ENCODE measurements at places on chromosomes 13 and 19. TPM values are rescaled to one million over a fixed set of nuclear protein-coding genes. Genes with fewer than 3 reads are reported as not detected.

Gene BAX
- total RNA-seq, result 127 TPM

Gene OSCAR
- 59.5 TPM for total RNA-seq

Gene ZGLP1
- total RNA-seq, result 3.8 TPM

Gene KLK12
- total RNA-seq, result not detected

Gene ADGRE2
- total RNA-seq, result 17.0 TPM

Gene S1PR4
- 22.3 TPM for total RNA-seq

Gene C19orf81
- total RNA-seq, result 3.9 TPM

Gene NOVA2
- total RNA-seq, result 21.2 TPM

Gene GARIN5A
- 3.8 TPM for total RNA-seq

GRCh38 chr13:26053418-26053980 is 1.7 kb upstream of the SHISA2 start:
- peaks cover 28% of the 10 kb centered on the region for H3K27me3 ChIP-seq
- no peak overlapping the region for H3K27ac ChIP-seq
- H3K36me3 ChIP-seq, result no peaks in the 10 kb centered on the region
- no peaks in the 10 kb centered on the region for H3K4me1 ChIP-seq

DNA sequence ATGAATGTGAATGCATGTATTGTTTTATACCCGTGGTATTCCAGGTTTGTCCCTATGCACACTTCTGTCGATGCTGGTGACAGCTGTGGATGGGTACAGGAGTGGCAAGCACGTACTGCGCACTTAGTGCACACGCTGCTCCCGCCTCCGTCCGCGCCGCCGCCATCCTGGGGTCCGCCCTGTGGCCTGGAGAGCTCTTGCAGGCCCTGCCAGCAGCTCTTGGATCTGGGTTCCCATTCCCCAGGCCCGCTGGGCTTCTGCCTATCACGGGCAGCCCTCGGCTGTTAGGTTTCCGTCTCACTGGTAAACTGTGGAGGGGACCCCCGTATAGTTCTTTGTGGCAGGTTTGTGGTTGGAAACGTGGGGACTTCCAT is 4.0 kb downstream of the GNA11 start:
- DNase-seq, result peak; percentile 68
- peaks cover 54% of the 10 kb centered on the region for H3K4me1 ChIP-seq
- H3K27me3 ChIP-seq, result no peaks in the 10 kb centered on the region
- no peaks in the 10 kb centered on the region for H3K36me3 ChIP-seq

DNA sequence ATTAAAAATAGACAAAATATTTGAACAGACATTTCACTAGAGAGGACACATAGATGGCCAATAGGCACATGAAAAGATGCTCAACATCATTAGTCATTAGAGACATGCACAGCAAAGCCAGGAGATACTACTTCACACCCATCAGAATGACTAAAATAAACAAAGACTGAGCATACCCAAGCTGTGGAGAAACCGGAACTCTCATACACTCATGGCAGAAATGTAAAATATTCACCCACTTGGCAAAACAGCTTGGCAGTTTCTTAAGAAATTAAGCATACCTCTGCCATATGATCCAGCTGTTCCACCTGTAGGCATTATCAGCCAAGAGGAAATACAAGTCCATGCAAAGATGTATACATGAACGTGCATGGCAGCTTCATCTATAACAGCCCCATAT is 213.4 kb downstream of the TSHZ3 start:
- no peaks in the 10 kb centered on the region for H3K36me3 ChIP-seq
- no peak overlapping the region for H3K4me3 ChIP-seq
- H3K27me3 ChIP-seq, result no peaks in the 10 kb centered on the region
- H3K27ac ChIP-seq, result no peak overlapping the region

- no peak overlapping the region for H3K4me3 ChIP-seq
- no peaks in the 10 kb centered on the region for H3K27me3 ChIP-seq
- no peak for DNase-seq
These were observed 401.1 kb upstream of the SPRY2 start for GRCh38 chr13:80742033-80742432.

DNA sequence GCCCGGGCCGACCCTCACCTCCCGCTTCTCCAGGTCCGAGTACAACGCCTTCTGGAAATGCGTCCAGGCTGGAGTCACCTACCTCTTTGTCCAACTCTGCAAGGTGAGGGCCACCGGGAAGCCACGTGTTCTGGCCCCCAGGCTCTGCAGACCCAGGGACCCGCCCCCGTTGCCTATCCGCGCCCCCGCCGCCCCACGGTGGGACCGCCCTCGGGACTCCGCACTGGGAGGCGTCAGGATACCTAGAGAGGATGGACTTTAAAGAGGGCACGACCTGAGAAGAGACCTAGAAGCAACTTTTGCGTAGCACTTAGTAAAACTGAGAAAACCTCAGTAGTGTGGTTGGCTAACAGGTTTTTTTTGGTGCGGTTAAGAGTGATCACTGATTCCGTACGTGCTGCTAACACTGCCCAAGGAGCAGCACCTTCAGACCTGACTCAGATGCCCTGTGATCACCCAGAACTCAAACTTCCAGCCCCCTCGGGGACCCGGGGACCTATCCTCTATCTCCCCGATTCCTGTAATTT is 492 bp downstream of the TMEM147 start:
- peaks cover 10% of the 10 kb centered on the region for H3K4me1 ChIP-seq
- peak overlapping the region; percentile 77 for H3K27ac ChIP-seq
- no peaks in the 10 kb centered on the region for H3K36me3 ChIP-seq
- peak; percentile 76 for DNase-seq

- no peaks in the 10 kb centered on the region for H3K27me3 ChIP-seq
- peaks cover 7% of the 10 kb centered on the region for H3K4me1 ChIP-seq
- no peak for DNase-seq
These were observed 85.0 kb upstream of the UBL3 start for GRCh38 chr13:29935309-29935981.

DNA sequence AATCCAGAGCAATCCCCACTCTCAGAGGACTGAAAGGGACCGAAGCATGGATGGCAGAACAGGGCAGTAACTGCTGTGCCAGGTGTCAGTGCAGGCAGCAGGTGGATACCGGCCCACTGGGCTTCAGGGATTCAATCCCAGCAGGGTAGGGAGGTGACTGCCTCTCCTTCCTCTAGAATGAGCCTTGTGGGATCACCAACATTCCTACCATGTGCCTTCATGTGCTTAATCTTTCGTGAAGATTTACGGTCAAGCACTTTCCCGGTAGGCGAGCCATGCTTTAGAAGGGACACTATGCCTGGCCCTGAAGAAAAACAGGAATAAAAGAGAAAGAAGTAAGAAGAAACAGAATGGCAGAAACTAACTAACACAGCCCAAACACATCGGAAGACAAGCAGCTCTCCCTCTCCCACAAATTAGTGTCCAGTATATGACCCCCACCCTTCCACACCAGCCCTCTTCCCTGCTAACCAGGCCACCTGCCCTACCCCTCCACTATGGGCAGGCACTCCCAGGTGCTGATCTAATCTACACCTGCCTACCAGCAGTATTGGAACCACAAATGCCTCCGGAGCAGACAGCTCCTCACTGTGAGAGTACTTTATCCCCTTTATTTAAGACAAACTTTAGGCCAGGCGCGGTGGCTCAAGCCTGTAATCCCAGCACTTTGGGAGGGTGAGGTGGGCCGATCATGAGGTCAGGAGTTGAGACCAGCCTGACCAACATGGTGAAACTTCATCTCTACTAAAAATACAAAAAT is 162.5 kb downstream of the NUFIP1 start:
- H3K27ac ChIP-seq, result no peak overlapping the region
- H3K27me3 ChIP-seq, result no peaks in the 10 kb centered on the region
- no peak for DNase-seq

DNA sequence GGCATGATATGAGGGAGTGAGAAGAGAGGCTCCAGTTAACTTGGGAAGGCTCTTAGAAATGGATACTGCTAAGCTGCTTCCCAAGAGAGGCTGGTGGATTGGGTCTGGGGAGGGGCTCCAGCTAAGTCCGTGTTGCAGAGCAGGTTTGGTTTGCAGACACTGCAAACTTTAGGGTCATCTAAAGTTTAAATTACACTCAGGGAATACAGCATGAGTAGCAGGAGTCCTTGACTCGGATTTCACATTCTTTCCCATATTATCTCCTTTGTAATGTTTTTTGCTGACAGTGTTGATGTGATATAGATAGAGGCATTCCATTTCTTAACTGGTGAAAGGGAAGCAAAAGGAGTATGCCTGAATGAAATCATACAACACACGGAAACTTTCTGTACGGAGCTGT is 31.9 kb downstream of the SGCG start:
- H3K27ac ChIP-seq, result no peak overlapping the region
- no peak for DNase-seq

DNA sequence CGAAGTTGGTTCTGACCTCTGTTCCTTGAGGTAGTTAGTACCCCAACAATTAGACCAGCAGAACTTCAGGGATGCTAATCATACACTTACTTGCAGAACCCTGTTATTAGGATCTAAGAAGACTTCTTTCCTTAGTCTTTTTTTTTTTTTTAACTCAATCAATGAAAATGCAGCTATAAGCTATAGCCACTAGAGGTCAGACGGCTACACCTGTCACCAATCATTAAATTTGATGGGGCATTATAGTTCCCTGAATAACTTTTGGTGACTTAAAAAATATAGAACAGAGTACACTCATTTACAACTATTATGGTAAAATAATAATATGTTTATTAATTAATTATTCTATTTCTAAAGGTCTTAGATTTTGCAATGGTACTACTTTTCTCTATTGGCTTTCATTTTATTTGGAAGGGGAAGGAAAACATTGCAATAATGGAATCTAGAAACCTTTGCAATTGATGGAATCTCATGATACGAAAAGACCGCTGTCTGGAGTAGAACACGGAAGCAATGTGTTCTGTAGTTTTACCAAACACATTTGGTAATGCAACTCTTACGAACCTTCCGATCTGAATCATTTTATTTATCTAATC is 483.2 kb downstream of the DIAPH3 start:
- H3K27ac ChIP-seq, result no peak overlapping the region
- no peaks in the 10 kb centered on the region for H3K4me1 ChIP-seq
- no peaks in the 10 kb centered on the region for H3K27me3 ChIP-seq
- H3K36me3 ChIP-seq, result no peaks in the 10 kb centered on the region

DNA sequence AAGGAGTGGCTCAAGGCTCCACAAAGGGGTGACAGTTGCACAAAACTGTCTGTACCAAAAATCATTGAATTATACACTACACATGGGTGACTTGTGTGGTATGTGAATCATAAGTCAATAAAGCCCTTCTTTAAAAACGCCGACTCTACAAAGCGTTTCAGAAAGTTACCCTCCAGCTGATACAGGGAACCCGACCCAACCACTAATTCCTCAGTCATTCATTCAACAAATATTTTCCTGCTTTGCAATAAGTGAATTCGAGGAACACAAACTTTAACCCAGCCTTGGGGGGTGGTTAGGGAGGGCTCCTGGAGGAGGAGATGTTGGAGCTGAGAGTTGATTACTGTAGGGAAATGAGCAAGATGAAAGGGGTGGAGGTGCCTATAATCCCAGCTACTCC is 32.0 kb downstream of the LTBP4 start:
- DNase-seq, result no peak
- no peak overlapping the region for H3K4me3 ChIP-seq
- no peaks in the 10 kb centered on the region for H3K4me1 ChIP-seq
- H3K27me3 ChIP-seq, result no peaks in the 10 kb centered on the region
- peaks cover 14% of the 10 kb centered on the region for H3K36me3 ChIP-seq
- no peak overlapping the region for H3K27ac ChIP-seq

DNA sequence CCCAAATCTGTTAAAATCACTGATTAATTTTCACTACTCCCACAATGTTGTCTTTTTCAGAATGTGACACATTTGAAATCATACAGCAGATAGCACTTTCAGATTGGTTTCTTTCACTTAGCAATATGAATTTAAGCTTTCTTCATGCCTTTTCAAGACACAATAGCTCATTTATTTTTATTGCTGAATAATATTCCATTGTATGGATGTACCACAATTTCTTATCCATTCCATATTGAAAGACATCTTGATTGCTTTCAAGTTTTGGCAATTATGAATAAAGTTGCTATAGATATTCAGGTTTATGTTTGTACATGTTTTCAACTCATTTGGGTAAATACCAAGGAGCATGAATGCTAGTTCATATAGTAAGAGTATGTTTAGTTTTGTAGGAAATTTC is 2635.6 kb upstream of the PCDH20 start:
- H3K4me1 ChIP-seq, result no peaks in the 10 kb centered on the region
- no peaks in the 10 kb centered on the region for H3K27me3 ChIP-seq
- no peak overlapping the region for H3K4me3 ChIP-seq
- no peak for DNase-seq

DNA sequence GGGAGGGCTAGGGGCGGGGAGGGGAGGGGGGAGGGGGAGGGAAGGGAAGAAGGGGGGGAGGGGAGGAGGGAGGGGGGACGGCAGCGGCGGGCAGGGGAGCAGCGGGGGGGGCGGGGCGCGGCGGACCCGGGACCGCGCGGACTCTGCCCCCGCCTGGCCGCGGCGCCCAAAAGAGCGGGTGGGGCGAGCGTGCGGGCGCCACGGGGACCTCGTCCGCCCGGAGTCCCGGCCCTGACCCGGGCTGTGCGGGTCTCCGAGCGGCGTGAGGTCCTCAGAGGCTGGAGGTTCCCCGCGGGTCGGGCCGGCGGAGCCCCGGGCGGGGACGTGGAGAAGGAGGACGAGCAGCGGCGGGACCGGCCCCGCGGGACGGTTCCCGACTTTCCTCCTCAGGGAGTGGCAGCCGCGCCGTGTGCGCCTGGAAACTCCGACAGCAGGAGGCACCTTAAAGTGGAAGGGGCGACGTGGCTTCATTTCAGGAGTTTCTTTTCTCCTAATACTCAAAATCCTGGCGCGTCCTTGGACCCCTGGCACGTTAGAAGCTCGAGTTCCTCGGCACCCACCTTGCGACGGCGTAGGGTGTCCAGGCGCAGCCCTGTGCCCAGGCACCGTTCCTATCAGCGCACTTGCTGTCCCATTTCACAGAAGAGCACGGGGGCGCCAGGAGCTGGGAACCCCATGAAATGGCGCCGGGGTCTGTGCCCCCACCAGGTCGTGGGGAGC is 518 bp upstream of the PLPP2 start:
- H3K36me3 ChIP-seq, result no peaks in the 10 kb centered on the region
- peak overlapping the region; percentile 5 for H3K4me3 ChIP-seq
- H3K27ac ChIP-seq, result no peak overlapping the region

DNA sequence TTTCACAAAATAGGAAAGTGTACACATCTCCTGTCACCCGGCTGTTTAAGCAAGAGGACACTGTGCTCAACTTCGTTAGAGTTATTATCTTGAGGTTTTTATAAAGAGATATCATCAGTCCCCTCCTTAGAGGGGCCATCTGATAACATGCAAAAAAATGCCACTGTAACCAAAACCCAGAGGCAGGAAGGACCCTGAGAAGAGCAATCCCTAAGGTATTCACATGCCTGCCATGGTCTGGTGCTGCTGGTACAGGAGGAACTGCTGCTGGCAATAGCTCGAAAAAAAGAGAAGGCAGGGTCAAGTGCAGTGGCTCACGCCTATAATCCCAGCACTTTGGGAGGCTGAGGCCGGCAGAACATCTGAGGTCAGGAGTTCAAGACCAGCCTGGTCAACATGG is 12.8 kb upstream of the CEACAM3 start:
- no peak overlapping the region for H3K4me3 ChIP-seq
- no peak for DNase-seq
- no peak overlapping the region for H3K27ac ChIP-seq
